ENCODE measurements at places on chromosomes 4 and X.

DNA sequence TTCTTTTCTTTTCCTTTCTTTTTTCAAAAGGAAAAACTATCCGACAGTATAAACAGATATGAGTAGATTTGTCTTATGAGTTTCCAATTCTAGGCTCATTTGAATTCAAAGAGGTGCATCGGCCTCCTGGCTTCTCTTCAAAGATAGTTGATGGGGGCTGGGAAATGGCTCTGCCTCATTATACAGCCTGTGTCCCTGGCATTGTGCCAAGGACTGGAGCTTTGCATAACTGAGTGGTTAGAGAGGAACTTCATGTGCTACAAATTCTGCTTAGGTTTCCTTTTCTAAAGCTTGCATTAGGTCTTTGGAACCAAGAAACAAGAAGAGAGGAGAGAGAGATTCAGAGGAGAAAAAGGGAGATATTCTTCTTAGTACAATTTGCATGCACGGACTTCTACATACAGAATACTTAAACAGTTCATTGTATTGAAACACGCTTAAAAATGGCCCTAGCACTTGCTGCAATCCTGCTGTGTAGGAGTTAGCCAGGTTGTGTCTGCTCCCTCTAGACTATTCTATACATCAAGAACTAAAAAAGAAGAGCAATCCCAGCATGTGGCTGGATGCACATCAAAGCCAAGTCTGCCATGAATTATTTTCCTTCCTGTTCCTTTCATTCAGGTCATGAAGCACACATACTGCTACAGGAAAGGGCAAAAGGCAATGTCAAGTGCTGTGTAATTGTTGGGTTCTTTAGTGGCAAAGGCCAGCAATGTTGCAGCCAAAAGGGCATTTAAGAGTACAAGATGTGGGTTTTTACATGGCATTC lies 70.9 kb downstream of the INTS12 start:
- no peak for DNase-seq

DNA sequence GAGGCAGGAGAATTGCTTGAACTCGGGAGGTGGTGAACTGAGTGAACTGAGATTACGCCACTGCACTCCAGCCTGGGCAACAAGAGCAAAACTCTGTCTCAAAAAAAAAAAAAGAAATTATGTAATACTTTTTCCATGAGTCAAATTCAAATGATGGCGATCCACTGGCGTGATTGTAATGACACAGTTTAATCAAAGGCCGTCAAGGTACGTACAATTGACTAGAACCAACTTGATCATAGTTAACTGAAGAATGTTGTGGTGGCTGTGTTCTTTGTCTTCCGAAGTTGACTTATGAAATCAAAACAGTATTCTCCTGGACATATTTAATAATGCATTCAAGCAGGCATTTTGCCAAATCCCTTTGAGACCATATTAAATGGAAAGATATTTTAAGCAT lies 318.6 kb upstream of the FAT1 start:
- DNase-seq, result no peak

DNA sequence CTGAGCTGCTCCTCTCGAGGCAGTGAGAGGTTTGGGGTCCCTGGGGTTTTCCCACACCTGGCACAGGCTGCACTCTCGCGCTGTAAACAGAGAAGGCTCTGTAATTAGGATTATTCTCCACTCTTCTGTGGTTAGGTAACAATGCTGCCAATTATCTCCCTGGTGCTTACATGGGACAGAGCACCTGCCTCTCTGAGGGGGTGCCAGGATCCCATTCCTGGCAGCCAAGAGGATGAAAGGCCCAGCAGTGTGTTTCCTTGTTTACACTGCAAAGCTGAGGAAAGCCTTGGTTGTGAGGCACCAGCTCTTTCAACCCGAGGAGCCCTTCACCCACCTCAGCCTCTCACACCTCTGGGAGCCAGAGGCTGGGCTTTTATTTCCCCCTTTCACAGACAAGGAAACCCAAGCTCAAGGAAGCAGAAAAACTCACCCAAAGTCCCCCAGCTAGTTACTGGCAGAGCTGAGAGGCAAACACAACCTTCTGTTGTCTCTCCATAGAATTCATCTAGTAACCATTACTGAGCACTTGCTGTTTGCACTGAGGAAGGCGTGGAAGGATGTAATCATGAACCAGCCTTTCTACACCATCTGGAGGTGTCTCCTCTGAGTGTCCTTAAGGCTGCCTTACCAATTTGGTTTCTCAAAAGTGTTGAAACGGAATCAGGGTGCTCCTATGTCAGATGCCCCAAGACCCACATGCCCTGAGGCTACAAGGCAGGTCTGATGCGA lies 39.7 kb upstream of the PROM1 start:
- DNase-seq, result no peak

DNA sequence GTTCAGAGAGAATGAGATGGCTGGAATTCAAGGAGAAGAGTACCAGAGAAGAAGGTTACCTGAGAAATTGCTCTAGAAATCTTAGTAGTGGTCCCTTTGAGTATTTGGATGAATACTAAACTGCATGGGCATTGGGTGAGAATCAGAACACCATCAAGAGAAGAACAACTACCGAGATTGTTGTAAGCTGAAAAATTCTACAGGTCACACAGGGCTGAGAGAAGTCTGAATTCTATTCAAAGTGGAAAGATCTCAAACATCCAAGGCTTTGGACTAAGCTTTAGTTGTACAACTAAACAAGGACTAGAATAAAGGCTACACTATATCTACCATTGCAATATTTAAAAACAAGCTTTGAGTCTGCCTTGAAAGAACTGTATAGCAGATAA lies 40.8 kb downstream of the LRBA start:
- no peak for DNase-seq

GRCh38 chr4:43778187-43778915 lies 670.3 kb downstream of the KCTD8 start:
- no peak for DNase-seq

DNA sequence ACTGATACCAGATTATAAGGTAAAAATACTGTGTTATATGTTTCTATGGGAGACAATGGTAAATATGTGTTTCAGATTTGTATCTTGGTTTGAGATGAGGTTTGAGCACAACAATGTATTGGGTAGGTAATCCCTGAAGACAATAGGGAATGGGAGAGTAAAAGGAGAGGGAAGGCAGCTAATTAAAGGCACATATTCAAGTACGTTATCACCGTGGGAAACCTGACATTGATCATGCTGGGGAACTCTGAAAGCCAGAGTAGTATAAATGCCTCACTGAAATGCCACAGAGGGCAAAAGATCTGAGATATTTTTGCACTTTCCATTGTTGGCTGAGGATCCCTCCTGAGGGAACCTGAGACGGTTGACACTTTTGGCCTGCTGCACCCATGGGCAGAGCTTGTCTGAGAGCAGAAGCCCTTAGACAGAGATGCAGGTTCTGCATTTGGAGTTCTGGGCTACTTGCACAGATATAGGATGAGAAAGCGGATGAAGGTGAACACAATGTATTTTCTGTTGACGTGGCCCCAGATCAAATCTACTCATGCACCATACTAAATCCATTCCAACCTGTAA lies 506.7 kb downstream of the PCDH18 start:
- DNase-seq, result no peak

DNA sequence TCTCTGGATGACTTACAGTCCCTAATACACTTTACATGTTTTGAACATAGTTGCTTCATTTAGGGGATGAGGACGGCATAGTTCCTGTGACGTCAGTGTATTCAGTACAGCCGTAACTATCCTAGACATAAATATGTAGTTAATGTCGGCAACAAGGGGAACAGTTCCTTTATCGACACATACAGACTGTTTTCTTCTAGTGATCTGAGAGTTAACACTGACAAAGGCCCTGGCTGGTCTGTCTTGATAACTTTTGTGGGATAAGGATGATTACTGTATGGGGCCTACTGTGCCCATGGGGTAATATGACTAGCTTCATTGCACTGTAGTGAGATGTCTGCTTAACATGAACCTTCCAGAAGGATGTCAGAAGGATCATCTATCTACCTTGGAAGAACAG lies 131.2 kb downstream of the ZNF518B start:
- DNase-seq, result no peak

DNA sequence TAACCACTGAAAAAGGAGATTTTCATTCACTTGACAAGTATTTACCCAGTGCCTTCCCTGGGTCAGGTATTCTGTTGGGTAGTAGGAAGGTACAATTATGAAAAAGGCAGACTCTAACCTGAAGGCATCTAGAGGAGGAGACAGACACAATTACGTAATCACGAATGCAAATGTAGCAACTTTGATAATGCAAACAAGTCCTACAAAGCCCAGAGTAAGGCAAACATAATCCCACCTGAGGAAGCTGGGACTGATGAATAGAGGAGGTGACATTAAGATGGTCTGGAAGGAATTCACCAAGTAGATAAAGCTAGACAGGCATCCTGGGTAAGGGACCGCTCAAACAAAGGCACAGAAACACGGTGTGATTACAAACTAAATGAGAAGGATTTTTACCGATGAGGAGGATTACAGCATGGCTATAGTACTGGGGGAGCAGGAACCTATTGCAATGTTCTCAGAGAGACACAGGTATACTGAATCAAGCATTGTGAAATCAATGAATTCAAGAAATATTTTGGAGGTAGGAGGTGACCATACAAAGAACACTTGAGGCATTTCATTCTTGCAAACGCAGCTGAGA lies 37.1 kb downstream of the TMEM150C start:
- no peak for DNase-seq

GRCh38 chr4:105461221-105461620 lies 12.6 kb downstream of the PPA2 start:
- no peak for DNase-seq

DNA sequence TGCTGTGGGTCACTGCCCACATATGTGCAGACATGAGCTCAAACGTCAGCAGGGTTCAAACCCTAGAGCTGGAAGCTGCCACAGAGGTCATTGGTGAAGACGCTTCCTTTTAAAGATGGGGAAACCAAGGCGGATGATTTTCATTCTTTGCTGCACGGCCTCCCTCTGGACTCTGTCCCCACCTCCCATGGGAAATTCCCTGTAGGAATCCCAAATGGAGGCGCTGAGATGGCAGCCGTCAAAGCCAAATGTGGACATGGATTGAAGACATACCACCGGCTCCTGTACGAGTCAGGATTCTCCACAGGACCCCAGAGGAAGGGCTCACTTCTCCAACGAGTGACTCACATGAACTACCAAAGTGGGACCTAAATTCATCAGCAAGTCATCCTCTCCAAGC lies 286.4 kb downstream of the CRLF2 start:
- DNase-seq, result no peak

- DNase-seq, result no peak
Observed at GRCh38 chrX:42089031-42089430, 165.7 kb upstream of the CASK start.

DNA sequence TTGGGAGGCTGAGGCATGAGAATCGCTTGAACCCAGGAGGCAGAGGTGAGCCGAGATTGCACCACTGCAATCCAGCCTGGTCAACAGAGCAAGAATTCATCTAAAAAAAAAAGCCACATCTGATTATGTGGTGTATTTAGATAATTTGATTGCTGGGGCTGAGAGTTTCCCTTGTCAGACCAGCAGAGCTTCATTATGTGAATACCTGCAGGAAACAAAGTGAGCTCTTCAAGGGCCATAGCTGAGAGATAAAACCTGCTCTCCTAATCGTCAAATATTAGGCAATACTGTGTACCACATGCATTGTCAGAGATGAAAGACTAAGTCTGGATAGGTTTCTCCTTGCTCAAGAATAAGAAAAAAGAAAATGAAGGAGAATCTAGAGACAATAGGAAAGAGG lies 800.0 kb upstream of the IGFBP7 start:
- DNase-seq, result no peak

- no peak for DNase-seq
Observed at GRCh38 chrX:38311743-38312142, 15.6 kb downstream of the RPGR start.
